ENCODE measurements at places on chromosomes 1 and 21.

DNA sequence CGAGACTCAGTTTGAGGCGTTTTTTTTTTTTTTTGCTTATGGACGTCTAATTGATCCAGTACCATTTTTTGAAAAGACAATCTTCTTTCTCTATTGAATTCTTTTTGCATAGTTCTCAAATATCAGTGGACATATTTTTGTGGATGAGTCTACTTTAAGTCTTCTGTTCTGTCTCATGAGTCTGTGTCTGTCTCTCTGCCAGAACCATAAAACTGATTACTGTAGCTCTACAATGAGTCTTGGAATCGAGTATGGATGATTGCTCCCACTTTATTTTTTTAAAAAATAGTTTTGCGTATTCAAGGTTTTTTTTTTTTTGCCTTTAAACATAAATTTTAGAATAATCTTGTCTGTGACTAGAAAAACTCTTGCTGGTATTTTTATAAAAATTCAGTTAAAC, 323.5 kb downstream of the ZNF326 start:
- no peak for DNase-seq

GRCh38 chr1:225476538-225476988, 48.7 kb upstream of the LBR start:
- DNase-seq: no peak

DNA sequence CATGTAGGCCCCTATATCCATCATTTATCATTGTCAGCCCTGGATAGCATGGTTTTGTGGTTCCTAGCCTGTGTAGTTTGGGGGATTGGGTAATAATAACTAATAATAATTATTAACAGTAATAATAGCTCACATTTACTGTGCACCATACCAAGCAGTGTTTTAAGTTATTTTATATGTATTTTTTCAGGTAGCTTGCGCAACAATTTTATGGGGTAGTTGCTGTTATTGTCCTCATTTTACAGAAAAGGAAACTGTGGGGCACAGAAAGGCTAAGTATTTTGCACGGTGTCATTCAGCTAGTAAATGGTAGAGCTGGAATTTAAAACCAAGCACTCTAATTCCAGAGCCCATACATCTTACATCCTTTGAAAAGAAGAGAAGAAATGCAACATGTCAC, 179.8 kb downstream of the HS2ST1 start:
- DNase-seq: no peak

GRCh38 chr21:36207577-36208320, 51.1 kb downstream of the DOP1B start:
- DNase-seq: peak; percentile 15

DNA sequence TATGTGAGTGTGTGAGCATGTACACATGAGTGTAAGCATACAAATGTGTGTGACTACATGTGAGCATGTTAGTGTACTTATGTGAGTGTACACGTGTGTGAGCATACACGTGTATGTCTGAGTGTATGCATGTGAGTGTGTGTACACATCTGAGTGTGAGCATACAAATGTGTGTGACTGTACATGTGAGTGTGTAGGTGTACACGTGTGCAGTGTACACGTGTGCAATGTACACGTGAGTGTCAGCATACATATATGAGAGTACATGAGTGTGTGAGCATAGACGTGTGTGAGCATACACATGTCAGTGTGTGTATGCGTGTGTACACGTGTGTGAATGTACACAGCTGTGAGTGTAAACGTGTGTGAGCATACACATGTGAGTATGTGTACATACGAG, 170.6 kb downstream of the HUNK start:
- DNase-seq: no peak

DNA sequence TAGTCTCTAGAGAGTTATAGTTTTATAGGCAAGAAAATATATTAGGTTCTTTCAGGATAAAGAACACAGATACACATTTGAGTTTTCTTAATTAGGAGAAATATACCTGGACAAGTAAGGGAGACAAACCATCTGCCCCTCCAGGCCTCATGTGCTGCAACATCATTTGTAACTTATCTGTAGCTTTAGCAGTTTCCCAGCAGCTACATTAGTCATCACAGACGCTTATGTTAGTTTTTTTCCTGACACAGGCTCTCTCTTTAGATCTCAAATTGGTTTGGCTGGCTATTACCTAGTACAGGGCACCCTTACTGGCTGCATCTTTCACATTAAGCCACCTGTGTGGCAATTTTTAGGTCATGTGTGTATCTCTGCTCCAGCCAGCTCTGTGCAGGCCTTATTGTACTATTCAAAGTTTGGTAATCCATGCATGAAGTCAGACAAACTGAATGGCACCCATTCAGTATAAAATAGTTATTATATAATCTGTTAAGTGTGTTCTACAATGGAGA, 25.9 kb downstream of the GNPAT start:
- DNase-seq: no peak

GRCh38 chr1:244448279-244449036, 3.3 kb downstream of the ADSS2 start:
- no peak for DNase-seq

GRCh38 chr1:83704350-83704749, 294.6 kb downstream of the TTLL7 start:
- DNase-seq: no peak

DNA sequence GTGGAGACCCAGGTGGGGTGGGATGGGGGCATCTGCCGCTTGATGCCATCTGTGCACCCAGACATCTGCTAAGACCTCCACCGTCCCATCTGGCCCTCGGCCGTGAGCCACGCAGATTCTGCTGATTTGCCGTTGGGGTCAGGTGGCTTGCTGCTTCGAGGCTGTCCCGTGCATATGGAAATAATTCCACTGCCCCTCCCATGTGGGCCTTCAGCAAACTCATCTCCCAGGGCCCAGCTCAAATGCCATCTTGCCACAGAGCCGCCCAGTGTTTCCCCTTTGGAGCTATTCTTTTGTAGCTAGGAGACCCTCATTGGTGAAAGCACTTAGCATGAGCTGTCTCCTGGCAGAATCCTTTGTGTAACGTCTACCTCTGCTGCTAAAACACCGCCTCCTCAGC, 99.8 kb downstream of the KAZN start:
- no peak for DNase-seq

DNA sequence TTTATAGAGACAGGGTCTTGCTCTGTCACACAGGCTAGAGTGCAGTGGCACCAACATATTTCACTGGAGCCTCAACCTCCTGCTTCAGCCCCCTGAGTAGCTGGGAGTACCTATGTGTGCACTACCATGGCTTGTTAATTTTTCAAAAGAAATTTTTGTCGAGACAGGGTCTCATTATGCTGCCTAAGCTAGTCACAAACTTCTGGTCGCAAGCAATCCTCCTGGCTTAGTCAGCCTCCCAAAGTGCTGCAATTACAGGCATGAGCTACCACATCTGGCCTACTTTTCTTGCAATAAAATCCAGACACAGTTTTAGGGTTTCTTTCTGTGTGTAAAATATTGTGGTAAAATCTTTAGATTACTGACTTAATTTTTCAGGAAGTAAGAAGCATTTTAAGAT, 27.9 kb upstream of the NTPCR start:
- no peak for DNase-seq

DNA sequence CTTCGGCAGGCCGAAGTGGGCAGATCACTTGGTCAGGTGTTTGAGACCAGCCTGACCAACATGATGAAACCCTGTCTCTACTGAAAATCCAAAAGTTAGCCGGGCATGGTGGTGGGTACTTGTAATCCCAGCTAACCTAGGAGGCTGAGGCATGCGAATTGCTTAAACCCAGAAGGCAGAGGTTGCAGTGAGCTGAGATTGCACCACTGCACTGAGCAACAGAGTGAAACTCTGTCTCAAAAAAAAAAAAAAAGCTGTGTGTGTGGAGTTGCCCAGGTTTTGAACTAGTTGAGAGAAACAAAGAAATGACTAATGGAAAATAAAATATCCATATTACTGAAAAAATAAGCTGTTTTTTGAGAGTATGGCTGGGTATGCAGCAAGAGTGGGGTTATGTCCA, 100.2 kb downstream of the GTF2B start:
- DNase-seq: no peak

DNA sequence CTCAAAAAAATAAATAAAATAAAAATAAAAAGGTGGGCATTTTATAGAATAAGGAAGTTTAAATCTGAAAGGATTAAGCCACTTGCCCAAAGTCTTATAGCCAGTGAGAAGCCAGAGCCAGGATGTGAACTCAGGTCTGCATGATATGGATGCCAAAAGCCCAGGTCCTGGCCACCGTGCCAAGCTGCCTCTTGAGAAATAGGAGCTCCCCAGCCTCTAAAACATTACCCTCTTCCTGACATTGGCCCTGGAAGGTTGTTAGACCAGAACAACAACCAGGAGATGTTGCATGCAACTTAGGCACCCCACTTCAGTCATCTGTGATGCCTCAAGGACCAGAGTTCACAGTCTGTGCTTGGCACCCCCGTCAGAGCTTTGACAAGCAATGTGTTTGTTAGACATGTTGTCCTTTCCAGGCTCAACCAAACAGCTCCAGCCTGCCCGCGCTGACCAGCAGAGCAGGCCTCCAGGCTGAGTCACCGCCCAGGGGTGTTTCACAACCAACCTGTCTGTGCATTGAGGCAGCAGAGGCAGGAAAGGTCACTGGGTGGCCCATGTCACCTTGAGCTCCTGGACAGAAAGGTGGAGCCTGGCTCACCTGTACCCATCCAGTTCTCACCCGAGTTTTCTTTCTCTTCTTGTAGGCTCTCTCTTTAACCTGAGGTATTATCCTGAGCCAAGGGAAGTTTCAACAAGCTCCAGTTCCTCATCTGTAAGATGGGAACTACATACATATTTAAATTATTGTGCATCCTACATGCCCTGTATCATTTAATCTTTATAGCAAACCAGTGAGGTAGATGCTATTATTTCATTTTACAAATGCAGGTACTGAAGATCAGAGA, 14.9 kb upstream of the MED18 start:
- DNase-seq: no peak

DNA sequence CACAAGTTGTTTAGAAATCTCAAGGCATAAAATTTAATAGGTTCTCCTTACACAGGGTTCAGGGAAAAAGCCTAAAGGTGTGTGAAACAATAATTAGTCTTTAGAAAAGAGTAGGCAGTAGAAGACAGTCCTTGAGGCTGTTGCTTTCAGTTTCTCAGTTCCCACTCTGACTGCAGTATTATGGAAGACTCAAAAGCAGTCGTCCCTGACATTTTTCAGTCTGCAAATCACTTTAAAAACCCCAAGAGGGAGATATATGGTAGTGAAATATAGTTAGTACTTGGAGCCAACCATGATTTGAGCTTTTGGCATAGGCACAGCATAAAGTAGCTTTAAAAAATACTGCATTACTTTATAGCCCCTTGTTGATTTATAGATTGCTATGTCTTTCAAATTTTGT, 299.7 kb downstream of the OLFM3 start:
- DNase-seq: no peak

- no peak for DNase-seq
Observed at GRCh38 chr1:206833106-206833680, 32.2 kb upstream of the IL20 start.

DNA sequence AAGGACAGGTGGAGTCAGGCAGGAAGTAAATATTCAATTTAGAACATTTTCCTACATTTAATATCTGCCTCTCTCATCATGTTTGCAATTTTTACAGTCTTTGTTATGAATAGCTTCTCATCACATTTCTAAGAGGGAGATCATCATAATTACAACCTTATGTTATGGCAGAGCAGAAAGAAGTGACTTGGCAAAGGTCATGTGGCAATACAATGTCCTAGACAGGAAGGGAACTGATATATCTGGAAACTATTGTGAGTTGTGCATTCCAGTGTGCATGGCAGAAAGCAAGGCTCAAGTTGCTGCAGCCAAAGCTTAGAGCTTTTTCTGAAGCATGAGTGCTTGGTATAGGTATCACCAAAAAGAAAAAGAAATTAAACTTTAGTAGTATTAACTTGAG, 43.8 kb upstream of the PRRX1 start:
- DNase-seq: no peak

- no peak for DNase-seq
Observed at GRCh38 chr1:58983162-58983561, 199.3 kb upstream of the JUN start.

DNA sequence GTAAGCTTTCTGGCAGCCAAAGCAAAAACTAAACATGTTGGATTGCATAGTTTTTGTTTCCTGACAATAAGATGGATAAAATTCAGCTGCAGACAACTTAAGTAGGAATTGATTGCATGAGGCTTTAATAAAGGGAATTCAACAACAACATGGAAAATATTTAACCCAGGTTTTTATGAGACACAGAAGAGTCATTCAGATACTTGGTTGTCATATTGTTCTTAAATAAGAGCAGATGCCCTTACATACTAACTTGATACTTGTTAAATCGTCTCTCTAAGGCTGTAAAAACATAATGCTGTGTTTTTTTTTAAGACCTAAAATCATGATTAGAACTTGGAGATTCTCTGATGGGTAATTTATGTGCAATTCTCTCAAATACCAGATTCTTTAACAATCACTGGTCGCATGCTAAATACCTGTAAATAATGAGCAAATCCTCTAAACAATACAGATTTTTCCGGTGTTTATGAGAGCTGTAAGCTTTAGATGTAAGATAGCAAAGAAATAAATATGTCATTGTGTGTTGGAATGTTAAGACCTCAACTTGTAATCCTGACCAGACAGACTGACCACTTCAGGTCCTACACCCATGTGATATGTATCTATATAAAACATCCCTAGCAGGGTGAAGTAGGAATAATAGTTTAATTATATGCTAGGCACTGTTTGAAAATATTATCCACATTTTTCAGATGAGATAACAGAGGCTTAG, 37.8 kb upstream of the CD34 start:
- no peak for DNase-seq

GRCh38 chr21:41196993-41197392, 29.0 kb downstream of the BACE2 start:
- no peak for DNase-seq

DNA sequence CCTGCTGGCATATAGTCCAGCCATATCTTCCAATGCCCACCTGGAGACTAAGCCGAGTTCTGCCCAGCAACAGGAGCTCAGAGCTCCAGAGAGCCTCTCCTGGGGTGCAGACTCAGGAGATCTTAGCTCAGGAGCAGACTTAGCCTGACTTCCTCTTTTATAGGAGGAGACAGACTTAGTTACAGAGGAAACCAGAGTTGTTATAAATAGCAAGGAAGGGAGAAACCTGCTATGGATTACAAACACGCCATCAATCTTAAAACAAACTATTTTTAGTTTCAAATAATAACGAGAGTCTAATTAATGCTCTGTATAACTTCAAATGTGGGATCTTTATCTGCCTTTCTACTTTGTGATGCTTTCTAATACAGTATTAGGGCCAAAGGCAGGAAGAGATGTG, 3.3 kb upstream of the KIF21B start:
- DNase-seq: no peak

All from stimulated activated CD4-positive, alpha-beta T cell treated with anti-CD3 and anti-CD28 coated beads, Interleukin-1b, Interleukin-23, amount 100 ng/mL, for 48 hours (primary cell).